Stimulated activated CD8-positive, alpha-beta memory T cell treated with anti-CD3 and anti-CD28 coated beads, Interleukin-4, amount 100 ng/mL, for 4 hours (primary cell): ENCODE measurements at places on chromosomes 16 and 17.

DNA sequence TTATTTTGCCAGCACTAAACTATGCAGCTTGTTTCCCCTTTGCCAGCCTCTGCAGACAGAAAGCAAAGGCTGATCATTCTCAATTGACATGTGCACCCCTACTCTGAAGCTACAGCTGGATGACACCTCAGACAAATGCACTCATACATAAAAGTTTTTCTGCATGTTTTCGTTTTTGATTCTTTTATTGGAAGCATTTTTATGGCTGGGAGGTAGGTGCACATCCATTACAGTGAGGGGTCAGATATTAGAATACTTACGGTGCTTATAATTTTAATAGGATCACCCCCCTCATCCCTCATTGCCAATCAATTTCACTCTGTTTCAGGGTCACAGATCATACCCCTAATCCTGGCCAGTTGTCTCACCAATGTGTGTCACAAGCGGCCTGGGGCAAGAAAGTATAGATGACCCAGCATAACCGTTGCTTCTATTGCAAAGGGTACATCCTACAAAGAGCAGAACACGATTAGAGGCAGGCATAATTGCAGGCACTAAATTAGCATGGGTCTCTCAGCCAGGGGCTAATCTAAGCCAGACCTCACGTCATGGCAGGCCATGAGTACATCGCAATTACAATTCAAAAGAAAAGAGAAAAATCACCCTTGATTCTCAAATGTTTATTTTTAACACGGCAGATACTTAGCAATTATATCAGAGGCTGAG lies 89.5 kb upstream of the SOX9 start:
- DNase-seq, result no peak

DNA sequence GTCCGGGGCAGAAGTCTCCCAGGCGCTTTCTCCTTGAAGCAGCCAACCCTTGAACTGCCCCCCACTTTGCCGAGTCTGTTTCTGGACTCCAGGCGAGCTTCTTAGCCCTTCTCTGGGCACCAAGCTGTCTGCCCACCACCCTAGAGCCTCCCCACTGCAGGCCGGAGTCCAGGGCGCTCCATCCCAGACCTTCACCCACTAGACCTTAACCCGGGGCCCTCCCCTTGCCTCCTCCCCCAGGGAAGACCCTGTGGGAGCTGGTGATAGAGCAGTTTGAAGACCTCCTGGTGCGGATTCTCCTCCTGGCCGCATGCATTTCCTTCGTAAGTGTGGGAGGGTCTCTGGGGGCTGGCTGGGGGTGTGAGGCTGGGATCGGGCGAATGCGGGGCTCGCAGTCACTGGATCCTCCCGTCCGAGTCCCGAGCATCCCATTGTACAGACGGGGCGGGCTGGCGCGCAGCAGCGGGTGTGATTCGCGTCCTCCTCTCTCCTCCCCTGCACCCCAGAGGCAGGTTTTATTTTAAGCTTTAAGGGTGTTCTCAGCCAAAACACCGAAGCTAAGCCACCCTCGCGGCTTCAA lies 1.1 kb downstream of the ATP2A1 start:
- no peak for DNase-seq

DNA sequence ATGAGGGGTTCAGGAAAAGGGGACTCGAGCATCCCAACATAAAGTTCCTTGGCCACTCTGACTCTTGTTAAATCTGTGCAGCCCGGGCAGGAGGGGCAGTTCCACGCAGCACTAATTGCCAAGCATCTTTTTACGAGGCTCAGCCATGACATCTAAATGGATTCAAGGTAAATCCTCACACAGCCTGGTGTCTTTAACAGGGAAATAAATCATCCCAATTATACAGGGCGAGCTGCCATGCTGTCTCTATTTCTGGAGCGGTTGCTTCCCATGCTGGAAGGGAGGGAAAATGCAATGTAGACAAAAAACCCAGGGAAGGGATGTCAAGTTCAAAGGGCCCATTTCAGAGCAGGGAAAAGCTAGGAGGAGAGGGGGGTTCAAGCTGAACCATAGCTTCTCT lies 110.0 kb downstream of the GAS7 start:
- DNase-seq, result no peak

- DNase-seq, result no peak
Measured at GRCh38 chr16:66265048-66265415, 101.5 kb upstream of the CDH5 start.

DNA sequence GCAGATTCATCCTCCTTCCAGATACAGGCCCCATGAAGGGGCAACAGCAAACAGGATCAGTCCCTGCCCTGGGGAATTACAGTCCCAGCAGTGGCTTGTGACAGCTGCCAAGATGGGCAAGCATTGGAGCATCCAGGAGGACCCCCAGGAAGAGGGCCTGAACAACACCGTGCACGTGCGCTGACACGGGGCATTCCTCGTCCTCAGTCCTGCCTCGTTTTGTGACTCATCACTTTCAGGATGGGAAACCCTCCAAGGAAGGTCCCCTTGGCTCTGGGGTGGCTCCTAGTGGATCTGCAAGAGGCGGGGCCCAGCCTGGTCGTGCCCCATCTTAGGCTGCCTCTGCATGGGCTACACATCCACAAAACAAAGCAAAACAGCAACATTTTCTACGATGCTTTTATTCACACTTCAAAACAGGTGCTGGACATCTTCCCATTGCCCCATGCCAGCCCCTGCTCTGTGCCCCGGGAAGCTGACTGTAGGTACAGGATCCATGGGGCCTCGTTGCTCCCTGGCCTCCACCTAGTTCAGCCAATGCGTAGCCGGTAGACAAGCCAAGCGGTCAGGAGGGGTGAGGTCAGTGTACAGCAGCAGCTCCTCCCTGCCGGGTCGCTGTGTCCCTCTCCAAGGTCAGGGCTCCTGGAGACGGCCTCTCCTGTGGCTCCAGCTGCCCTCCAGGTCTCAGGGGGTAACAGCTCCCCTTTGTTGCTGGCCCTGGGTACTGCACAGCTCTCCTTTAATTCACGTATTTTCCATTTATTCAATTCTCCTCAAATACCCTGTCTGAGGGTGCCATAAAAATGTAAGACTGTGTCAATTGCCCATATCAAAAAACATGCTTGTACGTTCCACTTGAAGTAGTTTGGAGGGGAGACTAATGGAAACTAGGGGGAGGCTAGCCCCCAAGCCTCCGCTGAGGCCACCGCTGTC lies 32.2 kb downstream of the ACTG1 start:
- no peak for DNase-seq
